ENCODE measurements at places on chromosomes 4 and X.

DNA sequence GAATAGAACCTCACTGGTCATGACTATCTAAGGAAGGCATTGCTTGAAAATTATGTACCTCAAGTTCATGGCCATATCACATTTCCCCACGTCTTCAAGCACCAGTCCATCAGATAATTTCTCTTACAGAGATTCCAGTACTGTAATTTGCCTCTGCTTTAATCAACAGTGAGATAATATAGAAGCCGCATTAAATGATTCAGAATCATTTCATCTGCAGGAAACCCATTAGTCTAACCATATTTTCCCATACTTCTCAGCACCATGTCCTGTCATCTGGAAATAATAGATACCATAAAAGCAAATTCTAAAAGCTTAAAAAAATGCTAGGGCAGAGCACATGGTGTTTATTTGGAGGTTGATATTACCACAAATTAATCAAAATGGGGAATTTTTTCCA is 310.3 kb upstream of the SLIT2 start:
- H3K4me1 ChIP-seq = peaks cover 9% of the 10 kb centered on the region
- no peak for DNase-seq
- no peak overlapping the region for H3K27ac ChIP-seq
- no peak overlapping the region for H3K4me3 ChIP-seq
- no peaks in the 10 kb centered on the region for H3K27me3 ChIP-seq

- DNase-seq = no peak
- no peaks in the 10 kb centered on the region for H3K36me3 ChIP-seq
- peak overlapping the region; percentile 7 for H3K27ac ChIP-seq
- peaks cover 21% of the 10 kb centered on the region for H3K4me1 ChIP-seq
Observed at GRCh38 chrX:132837126-132837525, 121.3 kb downstream of the HS6ST2 start.

DNA sequence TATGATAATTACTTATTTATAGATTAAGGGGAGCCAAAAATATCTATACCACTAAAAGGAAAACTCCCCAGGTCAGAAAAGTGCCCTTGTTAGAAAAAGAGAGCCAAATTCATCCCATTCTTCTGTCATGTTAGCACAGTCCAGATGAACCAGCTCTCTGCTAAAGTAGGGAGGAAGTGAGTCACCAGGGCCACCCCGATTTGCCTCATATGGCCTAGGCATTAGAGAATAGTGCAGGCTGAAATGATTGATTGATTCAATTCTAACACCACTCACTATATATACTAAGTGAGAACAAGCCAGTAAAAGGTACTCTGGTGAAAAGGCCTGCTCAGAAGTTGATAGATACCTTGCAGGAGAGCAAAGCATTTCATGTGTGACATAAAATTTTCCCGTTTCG is 94.5 kb downstream of the SRPX start:
- no peaks in the 10 kb centered on the region for H3K4me1 ChIP-seq
- no peak overlapping the region for H3K27ac ChIP-seq
- no peaks in the 10 kb centered on the region for H3K36me3 ChIP-seq
- DNase-seq = no peak
- H3K4me3 ChIP-seq = no peak overlapping the region

GRCh38 chr4:186297013-186297645 is 31.1 kb downstream of the F11 start:
- DNase-seq = no peak
- no peaks in the 10 kb centered on the region for H3K36me3 ChIP-seq
- H3K4me1 ChIP-seq = peaks cover 4% of the 10 kb centered on the region
- H3K27me3 ChIP-seq = peaks cover 10% of the 10 kb centered on the region
